ENCODE measurements at places on chromosomes 16 and 17.

DNA sequence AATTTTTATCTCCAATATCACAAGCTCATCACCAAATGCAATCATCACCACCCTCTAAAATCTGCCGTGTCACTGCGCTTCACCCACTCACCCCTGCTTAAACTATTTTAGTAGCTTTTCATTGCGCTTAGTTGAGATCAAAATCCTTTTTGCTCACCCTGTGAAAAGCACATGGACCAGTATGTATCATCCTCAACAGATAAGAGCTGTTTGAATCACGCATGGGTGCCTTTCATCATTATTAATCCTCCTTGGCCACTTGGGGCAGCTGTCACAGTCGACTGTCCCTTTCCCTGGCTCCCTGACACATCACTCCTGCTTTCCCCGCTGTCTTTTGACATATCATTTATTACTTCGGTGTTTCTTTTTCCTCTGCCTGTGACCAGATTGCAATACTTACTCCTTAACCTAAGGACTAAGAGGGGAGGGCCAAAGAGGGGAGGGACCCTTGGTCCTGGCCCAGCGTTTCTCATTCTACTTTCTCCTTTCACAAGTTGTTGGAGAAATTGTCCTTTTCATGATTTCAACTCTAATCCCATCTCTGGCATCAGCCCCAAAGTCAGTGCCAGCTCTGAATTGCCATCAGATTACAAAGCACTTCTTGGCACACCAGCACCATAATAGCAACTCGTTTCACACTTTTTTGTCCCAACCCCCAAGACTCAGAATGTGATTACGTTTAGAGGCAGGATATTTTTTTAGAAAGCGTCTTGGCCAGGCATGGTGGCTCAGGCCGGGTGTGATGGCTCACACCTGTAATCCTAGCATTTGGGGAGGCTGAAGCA lies 8.6 kb upstream of the KDM6B start:
- no peak for DNase-seq

GRCh38 chr17:8861495-8862181 lies 5.8 kb downstream of the PIK3R6 start:
- DNase-seq: no peak

DNA sequence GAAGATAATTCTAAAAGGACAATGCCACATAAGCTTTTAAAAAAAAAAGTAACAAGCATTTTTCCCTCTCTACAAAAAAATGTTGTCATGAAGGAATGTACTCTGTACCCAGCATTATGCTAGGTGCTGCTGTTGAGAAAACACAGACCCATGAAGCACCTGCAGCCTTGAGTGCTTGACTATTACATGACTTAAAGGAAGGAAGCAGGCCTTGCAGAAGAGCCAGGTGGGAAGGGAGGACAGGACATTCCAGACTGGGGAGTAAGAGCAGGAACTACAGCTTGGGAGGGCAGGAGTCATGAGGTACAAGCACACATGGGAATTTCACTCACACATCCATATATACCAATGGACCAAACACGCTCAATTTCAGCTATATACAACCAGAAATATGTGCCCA lies 3.8 kb downstream of the MYO1D start:
- no peak for DNase-seq

DNA sequence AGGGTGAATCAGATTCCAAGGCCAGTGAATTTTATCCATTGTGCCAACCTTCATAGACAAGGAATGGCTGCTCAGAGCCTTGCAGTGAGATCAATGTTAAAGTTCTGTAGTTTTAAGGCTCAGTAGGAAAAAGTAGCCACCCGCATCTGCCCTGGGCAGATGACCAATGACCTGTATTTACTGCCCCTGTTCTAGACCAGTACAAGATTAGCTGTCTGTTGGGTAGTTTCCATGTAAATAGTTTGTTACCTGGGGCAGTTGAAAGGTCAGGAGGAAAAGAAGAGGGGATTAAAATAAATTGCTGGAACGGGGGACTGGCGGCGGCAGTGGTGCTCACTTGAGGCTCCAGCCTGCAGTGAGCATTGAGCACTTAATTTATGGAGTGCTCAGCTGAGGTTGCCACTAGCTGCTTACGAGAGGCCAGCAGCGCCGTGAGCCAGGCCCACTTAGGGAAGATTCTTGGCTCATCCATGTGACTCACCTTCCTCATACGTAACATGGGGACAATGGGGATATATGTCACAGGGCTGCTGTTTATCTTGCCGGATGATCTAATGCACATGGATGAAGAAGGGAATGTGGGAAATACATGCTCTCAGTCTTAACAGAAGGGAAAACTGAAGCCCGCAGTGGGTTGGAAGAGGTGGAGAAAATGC lies 10.7 kb upstream of the NOS2 start:
- no peak for DNase-seq

DNA sequence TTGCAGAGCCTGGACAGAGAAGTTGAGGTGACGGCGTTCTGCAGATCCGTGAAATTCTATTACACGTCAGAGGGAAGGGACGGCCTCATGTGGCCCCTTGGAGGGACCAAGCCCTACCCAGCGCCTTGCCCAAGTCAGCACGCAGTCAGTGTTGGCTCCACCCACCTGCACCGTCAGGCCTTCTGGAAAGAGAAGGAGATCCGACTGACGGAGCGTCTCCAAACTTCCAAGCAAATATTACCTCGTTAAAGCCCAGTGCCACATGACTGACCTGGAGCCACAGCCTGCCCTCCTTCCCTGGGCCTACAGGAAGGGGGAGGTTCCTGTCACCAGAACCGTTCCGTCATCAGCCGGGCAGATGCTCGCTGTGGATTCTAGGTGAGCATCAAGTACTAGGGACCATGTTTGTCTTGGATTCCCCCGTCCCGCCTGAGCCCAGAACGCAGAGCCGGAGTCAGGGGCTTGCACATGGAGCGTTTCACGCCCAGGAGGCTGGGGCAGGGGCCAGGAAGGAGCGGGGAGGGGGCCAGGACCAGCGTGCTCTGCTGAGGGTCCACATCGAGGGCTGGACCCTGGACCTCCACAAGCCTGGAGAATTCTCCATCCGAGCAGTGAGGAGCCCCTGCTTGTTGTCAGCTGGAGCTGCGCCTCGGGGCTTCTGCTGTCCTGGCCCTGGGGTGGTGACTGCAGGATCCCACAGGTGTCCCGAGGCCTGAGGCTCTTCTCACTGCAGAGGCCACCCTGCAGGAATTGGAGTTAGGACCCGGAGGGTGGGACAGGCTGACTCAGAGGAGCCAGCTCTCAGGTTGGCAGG lies 22.6 kb upstream of the METRNL start:
- no peak for DNase-seq

- DNase-seq: no peak
These were observed 26.1 kb downstream of the PLXDC1 start for GRCh38 chr17:39125143-39125875.

- DNase-seq: no peak
These were observed 34.9 kb upstream of the RGS9 start for GRCh38 chr17:65102235-65102634.

DNA sequence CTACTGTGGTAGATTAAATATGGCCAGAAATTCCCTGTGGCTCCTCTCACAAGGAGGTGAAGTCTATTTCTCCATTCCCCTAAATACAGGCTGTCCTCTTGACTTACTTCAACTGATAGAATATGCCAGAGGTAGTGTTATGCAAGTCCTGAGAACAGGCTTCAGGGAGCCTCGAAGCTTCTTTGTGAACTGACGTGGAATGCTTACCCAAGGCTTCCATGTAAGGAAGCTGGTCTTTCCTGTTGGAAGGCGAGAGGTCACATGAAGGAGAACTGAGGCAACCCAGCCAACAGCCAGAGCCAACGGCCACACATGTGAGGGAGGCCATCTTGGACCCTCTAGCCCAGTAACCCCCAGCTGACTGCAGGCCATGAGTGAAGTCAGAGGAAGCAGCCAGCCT lies 267.9 kb downstream of the MRTFB start:
- DNase-seq: no peak

- no peak for DNase-seq
These were observed 4.0 kb downstream of the CBFA2T3 start for GRCh38 chr16:88973007-88973410.

- peak; percentile 86 for DNase-seq
These were observed 2.8 kb downstream of the HAGH start for GRCh38 chr16:1823821-1824220.

GRCh38 chr16:73086108-73086507 lies 38.2 kb upstream of the ZFHX3 start:
- DNase-seq: peak; percentile 59

- DNase-seq: no peak
These were observed 32.8 kb downstream of the FBXO31 start for GRCh38 chr16:87350681-87351319.
